Activated naive CD4-positive, alpha-beta T cell treated with anti-CD3 and anti-CD28 coated beads, Interleukin-2, amount 10 ng/mL, durations not matched to agents 5 hours and 36 hours (primary cell): ENCODE measurements at places on chromosomes 2 and 18. TPM values are rescaled to one million over a fixed set of nuclear protein-coding genes. Genes with fewer than 3 reads are reported as not detected.

FBXO36 gene
- total RNA-seq, result 0.50 TPM

MRPL19 gene
- 31.0 TPM for total RNA-seq

ERBB4 gene
- total RNA-seq, result not detected

INHBB gene
- total RNA-seq, result not detected

TAF4B gene
- total RNA-seq, result 10.4 TPM

UGT1A5 gene
- not detected for total RNA-seq

RETSAT gene
- total RNA-seq, result 23.6 TPM

HTRA2 gene
- total RNA-seq, result 44.2 TPM
